ENCODE measurements at places on chromosomes 1 and 21.

- no peak overlapping the region for H3K27ac ChIP-seq
- DNase-seq, result no peak
- H3K4me3 ChIP-seq, result no peak overlapping the region
- no peaks in the 10 kb centered on the region for H3K4me1 ChIP-seq
- H3K27me3 ChIP-seq, result no peaks in the 10 kb centered on the region
Measured at GRCh38 chr21:26385721-26386120, 187.4 kb downstream of the CYYR1 start.

DNA sequence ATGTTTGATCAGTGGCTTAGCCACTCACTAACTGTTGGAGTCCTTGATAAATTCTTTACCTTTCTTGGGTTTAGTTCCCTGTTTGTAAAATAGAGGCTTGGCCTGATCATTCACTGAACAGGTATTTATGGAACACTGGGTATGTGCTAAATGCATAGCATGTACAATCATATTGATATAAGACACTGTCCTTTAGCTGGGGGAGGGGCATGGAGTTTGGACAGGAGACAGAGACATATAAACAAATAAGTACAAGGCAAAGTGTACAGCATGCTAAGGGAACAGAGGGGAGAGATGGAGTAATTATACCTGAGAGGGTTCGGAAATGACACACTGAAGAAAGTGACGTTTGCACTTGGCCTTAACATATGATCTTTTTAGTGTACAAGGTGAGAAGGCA, 124.3 kb upstream of the CACNA1E start:
- no peak overlapping the region for H3K4me3 ChIP-seq
- H3K36me3 ChIP-seq, result no peaks in the 10 kb centered on the region
- no peak for DNase-seq
- no peaks in the 10 kb centered on the region for H3K4me1 ChIP-seq
- H3K27me3 ChIP-seq, result no peaks in the 10 kb centered on the region

DNA sequence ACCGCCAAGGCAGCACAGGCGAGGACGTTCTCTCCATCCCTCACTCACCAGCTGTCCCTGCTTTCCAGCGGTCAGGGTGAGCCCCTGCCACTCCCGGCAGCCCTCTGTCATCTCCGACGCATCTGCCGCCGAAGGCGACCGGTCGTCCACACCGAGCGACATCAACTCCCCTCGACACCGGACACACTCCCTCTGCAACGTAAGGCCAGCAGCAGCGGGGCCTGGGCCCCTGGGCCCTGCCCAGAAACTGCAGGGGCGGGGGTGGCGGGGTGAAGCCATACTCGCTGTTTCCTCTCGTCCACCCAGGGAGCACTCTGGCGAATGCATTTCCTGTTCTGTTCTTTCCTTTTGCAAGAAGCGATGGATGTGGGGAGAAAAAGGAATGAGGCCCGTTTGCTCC, 93.4 kb upstream of the TMEM51 start:
- no peak for DNase-seq
- H3K4me3 ChIP-seq, result no peak overlapping the region
- H3K27ac ChIP-seq, result no peak overlapping the region
- no peaks in the 10 kb centered on the region for H3K4me1 ChIP-seq
- H3K27me3 ChIP-seq, result no peaks in the 10 kb centered on the region

GRCh38 chr21:8991088-8991907, 1530.1 kb upstream of the TPTE start:
- H3K27me3 ChIP-seq, result no peaks in the 10 kb centered on the region
- peak overlapping the region; percentile 14 for H3K4me3 ChIP-seq
- no peak for DNase-seq
- H3K36me3 ChIP-seq, result no peaks in the 10 kb centered on the region
- no peaks in the 10 kb centered on the region for H3K4me1 ChIP-seq

DNA sequence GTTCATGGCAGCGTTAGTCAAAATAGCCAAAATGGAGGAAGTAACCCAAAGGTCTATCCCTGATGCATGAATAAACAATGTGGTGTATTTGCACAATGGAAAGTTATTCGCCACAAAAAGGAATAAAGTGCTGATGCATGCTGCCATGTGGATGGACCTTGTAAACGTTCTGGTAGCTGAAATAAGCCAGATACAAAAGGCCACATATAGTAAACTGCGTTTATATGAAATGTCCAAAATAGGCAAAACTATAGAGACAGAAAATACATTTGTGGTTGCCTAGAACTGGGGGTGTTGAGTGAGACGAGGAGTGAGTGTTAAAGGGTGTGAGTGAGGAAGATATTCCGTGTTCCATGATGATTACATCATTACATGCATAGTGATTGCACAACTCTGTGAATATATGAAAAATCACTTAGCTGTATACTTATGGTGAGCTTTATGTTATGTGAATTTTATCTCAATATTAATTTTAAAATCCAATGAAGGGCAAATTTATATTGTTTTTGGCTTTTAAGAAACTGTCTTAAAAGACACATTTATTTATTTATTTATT, 321.3 kb downstream of the KIF26B start:
- DNase-seq, result no peak
- H3K27ac ChIP-seq, result no peak overlapping the region
- no peaks in the 10 kb centered on the region for H3K4me1 ChIP-seq
- no peaks in the 10 kb centered on the region for H3K27me3 ChIP-seq
- H3K4me3 ChIP-seq, result no peak overlapping the region

GRCh38 chr1:25356848-25357247, 18.7 kb downstream of the TMEM50A start:
- H3K4me1 ChIP-seq, result no peaks in the 10 kb centered on the region
- H3K4me3 ChIP-seq, result no peak overlapping the region
- no peak overlapping the region for H3K27ac ChIP-seq
- no peaks in the 10 kb centered on the region for H3K27me3 ChIP-seq
- DNase-seq, result no peak

DNA sequence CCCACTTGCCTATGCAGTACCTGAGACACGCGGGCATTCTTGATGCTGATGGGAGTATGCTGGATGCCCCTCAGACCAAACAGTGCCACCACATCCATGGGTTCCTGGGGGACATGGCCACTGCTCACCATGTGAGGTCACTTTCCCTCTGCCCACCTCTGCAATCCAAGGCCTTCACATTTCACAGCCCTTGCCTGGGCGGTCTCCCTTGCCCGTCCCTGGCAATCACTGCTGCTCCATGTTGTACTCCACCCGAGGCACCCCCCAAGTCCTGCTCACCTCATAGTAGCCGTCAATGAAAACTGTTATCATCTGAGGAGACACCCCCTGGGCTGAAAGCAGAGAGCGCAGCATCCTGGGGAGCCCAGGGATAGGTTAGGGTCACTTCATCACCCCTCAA, 4.9 kb downstream of the POMGNT1 start:
- H3K27ac ChIP-seq, result no peak overlapping the region
- no peak for DNase-seq
- peaks cover 8% of the 10 kb centered on the region for H3K36me3 ChIP-seq
- no peak overlapping the region for H3K4me3 ChIP-seq

GRCh38 chr1:202858331-202858730, 30.6 kb downstream of the RABIF start:
- H3K36me3 ChIP-seq, result peaks cover 3% of the 10 kb centered on the region
- DNase-seq, result no peak
- H3K27me3 ChIP-seq, result no peaks in the 10 kb centered on the region
- no peak overlapping the region for H3K27ac ChIP-seq

GRCh38 chr1:232557502-232558191, 72.3 kb downstream of the SIPA1L2 start:
- no peaks in the 10 kb centered on the region for H3K27me3 ChIP-seq
- no peak overlapping the region for H3K4me3 ChIP-seq
- DNase-seq, result peak; percentile 96
- H3K4me1 ChIP-seq, result peaks cover 48% of the 10 kb centered on the region

DNA sequence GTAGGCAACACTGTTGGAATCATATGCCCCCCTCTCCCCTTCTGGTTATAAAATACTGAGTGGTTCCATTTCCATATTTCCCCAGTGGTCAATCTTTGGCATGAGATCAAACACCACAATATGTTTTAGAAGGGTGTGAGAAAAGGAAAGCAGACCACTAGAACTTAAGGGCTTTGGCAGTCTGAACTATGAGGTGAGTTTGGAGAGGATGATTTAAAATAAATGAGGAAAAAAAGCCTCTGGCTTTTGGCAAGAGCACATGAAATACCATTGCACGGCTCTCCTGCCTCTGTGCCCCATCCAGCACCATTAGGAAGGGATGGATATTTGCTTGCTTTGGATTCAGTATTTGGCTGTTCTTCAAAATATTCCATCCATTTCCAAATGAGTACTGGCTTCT, 339.5 kb upstream of the C1orf87 start:
- no peaks in the 10 kb centered on the region for H3K27me3 ChIP-seq
- H3K27ac ChIP-seq, result no peak overlapping the region
- DNase-seq, result no peak
- no peak overlapping the region for H3K4me3 ChIP-seq

GRCh38 chr1:10626131-10626731, 151.5 kb downstream of the PEX14 start:
- H3K36me3 ChIP-seq, result no peaks in the 10 kb centered on the region
- no peak overlapping the region for H3K4me3 ChIP-seq
- H3K27ac ChIP-seq, result no peak overlapping the region
- no peaks in the 10 kb centered on the region for H3K4me1 ChIP-seq

GRCh38 chr1:161705537-161705936, 1.5 kb upstream of the FCRLA start:
- no peaks in the 10 kb centered on the region for H3K27me3 ChIP-seq
- no peak overlapping the region for H3K4me3 ChIP-seq
- H3K27ac ChIP-seq, result no peak overlapping the region
- H3K4me1 ChIP-seq, result no peaks in the 10 kb centered on the region

Measured in mesendoderm (in vitro differentiated cells).